Lower lobe of right lung (tissue), 2 donors: ENCODE measurements at places on chromosomes 12 and 14.

- no peak for DNase-seq
These were observed 420.9 kb downstream of the PCNX1 start for GRCh38 chr14:71328183-71328582.

DNA sequence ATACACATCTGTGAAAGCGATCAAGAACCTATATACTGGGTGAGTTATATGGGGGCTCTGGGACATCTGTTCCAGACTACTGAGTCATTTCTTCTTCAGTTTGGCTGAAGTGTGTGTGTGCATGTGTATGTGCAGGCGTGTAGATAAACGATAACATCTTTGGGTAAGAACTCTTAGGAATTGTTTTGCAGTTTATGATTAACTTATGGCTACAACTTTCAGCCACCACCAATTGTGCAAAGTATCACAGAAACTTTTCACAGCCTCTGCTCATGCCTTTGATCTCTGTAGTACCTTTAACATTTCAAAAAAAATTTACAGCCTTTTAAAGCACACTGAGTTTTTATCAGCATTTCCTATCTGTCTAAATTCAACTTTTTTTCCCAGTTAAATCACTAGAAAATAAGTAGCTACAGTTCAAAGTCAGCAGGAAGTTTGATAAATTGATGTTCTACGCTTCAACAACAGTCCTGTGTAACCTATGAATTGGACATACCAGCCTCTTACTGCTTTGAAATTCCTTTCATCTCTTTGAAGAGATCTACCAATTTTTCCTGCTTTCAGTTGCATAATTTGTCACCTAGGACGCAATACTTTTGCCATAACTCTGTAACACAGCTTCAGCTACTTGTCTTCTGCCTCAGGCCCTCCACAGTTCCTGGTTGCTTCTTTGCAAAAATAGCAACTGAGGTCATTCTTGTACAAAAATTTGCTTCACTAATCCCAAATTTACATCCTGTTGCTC, 43.0 kb downstream of the PPM1H start:
- no peak for DNase-seq

DNA sequence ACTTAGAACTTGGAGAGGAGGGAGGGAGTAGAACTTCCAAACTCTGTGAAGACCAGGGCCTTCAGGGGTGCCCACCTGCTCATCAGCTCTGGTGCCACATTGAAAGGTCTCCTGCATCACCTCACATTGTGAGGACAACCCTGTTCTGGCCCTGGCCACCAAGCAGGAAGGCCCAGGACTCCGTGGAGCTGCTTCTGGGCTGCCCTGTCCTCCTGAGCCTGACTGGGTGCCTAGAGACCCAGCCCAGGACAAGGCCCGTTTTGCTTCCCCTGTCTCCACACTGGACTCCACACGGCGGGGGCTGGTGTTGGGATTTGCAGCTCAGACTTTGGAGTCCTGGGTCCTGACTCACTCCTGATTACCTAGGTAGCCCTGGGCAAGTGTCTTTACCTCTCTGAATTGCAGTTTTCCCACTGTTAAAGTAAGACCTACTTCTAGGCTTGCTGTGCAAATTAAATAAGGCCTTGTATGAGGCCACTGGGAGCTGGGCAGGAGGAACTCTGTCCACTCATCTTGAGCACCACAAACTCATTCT, 12.5 kb upstream of the KRT82 start:
- DNase-seq, result no peak

- no peak for DNase-seq
These were observed 162.9 kb downstream of the KSR2 start for GRCh38 chr12:117805865-117806264.

DNA sequence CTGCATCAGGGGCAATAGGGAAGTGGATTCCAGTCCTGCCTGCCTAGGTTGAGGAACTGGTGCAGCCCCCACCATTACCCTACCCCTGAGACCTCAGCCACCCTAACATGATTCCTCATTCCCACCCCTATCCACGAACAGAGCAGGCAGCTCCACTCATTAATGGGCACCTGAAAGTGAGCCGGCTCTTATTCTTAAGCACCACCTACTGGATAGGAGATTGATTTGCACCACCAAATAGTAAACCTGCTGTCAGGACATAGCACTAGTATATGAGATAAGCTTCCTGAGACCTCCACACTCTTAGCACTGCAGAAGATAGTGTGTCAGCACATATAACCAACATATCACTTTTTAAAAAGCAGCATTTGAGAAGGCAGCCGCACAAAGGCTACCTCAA, 573.2 kb downstream of the SOX5 start:
- no peak for DNase-seq

DNA sequence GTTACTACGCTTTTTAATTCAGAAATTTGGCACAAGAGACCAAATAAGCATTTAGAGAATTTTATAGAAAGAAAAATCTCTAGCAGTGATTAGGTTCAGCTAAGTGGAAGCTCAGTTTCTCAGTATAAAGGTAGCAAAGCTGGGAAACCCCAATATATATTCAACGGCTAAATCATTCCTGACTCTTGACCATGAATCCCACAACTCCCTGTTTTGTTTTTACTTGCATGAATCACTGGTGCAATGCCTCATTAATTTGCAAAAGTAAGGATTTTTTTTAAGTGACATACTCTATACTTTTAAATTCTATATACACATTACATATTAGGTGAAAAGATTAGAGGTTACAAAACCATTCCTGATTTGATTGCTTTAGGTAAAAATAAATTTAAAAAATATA, 74.3 kb upstream of the PLEKHG7 start:
- no peak for DNase-seq

GRCh38 chr12:95319694-95320331, 102.2 kb downstream of the VEZT start:
- no peak for DNase-seq

GRCh38 chr14:51821822-51822221, 38.6 kb upstream of the GNG2 start:
- DNase-seq, result no peak

DNA sequence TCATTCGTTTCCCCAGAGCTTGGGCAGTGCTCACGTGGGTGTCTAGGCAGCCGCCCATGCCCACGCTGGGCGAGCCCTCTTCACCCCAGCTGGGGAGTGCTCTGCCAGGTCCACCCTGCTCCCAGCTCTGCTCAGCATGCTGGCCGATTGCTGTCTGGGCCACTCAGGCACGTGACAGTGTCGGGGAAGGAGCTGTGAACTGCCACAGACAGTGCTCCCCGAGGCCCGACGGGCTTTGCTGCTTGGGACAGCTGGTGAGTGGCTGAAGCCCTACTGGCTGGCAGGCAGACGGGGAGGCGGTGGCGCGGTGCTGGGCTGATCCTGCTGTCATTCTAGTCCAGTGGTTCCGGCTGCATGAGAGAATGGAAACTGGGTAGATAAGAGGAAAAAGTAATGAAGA, 15.8 kb downstream of the NOC4L start:
- DNase-seq, result no peak

- no peak for DNase-seq
These were observed 4.5 kb downstream of the ARHGEF40 start for GRCh38 chr14:21074398-21075272.

DNA sequence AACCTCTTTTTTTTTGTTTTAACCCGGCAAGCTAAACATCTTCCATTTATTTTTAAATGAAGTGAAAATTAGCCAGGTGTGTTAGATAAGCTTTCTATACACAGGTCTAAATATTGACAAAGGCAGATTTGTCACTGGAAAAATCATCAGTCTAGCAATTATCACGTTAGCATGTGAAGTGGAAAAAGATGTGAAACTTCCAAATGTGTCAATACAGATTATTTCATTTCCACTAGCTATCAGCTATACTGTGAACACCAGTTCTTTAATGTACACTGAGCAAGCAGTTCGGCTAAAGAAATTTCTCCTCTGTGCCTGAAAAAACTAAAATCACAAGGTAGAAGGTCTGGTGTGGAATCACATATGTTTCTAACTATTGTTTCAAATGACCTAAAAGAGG, 96.6 kb upstream of the G2E3 start:
- DNase-seq, result no peak

- no peak for DNase-seq
These were observed 487 bp upstream of the NRDE2 start for GRCh38 chr14:90332271-90332584.

- DNase-seq, result no peak
These were observed 10.7 kb upstream of the PPFIBP1 start for GRCh38 chr12:27513155-27513824.

- peak; percentile 76 for DNase-seq
These were observed 645 bp downstream of the FOXA1 start for GRCh38 chr14:37594238-37594970.

- DNase-seq, result no peak
These were observed 1.3 kb downstream of the PPP1R13B start for GRCh38 chr14:103846097-103846496.

DNA sequence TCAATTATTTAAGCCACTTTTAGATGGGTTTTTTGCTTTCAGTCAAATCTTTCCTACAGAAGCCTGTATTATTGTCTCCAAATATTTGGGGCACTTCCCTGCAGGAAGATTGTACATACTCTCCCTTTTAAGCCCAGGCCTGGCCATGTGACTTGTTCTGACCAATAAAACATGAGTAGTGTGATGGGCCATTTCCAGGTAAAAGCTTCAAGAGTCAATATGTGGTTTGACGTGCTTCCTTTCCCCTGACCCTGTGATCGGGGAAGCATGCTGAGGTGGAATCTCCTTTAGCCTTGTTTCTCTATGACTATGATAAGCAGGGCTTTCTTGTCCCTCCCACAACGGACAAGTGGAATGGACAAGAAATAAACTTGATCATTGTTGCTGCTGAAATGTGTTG, 14.2 kb upstream of the NIN start:
- no peak for DNase-seq
